CD4-positive, alpha-beta T cell treated with Interleukin-15 for 4 hours (primary cell): ENCODE measurements at places on chromosomes 2 and 18.

GRCh38 chr2:31151501-31151900 lies 13.3 kb upstream of the GALNT14 start:
- no peak for DNase-seq

DNA sequence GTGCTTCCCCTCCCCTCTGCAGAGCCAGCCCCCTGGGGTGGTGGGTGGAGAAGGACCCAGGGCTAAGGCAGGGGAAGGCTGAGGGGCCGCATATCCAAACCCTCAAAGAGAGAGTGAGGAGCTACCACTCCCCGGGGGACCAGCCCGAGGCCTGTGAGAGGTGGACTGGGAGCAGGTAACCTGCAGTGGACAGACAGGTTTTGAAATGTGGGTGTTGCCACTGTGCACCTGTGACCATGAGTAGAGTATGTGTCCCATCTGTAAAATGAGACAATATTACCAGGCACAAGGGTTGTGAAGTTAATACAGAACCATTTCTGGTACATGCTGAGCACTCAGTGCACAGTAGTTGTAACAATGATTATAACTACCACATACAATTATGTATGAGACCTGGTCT lies 51.2 kb upstream of the POMC start:
- DNase-seq: no peak

- no peak for DNase-seq
Measured at GRCh38 chr2:149314687-149315086, 15.7 kb upstream of the LYPD6 start.

DNA sequence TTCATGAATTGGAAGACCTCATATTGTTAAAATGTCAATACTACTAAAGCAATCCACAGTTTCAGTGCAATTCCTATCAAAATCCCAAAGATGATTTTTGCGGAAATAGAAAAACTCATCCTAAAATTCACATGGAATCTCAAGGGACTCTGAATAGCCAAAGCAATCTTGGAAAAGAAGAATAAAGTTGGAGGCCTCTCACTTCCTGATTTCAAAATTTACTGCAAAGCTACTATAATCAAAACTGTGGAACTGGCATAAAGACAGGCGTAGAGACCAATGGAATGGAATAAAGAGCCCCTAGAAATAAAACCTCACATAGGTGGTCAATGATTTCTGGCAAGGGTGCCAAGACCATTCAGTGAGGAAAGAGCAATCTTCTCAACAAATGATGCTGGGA lies 42.3 kb downstream of the ACOXL start:
- DNase-seq: no peak

GRCh38 chr2:235116885-235117492 lies 165.2 kb downstream of the SH3BP4 start:
- DNase-seq: peak; percentile 9

DNA sequence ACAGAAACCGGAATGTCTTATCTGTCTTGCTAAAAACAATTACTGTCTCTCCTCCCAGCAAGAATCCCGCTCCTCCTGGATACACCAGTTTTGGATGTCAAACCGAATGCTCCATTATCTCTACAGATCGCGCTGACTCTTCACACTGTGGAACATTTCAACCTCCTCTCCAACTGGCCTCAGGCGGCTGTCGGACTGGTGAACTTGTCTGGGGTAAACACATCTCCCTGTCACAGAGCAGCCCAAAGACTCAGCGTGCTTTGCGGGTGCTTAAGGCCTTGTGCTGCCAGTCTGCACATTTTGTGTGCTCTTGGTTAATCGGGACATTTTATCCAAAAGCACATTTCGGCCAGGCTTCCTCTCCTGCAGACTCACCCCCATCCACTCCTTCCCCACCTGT lies 173.1 kb downstream of the ICOS start:
- DNase-seq: no peak

GRCh38 chr18:7941533-7941932 lies 374.4 kb downstream of the PTPRM start:
- no peak for DNase-seq

DNA sequence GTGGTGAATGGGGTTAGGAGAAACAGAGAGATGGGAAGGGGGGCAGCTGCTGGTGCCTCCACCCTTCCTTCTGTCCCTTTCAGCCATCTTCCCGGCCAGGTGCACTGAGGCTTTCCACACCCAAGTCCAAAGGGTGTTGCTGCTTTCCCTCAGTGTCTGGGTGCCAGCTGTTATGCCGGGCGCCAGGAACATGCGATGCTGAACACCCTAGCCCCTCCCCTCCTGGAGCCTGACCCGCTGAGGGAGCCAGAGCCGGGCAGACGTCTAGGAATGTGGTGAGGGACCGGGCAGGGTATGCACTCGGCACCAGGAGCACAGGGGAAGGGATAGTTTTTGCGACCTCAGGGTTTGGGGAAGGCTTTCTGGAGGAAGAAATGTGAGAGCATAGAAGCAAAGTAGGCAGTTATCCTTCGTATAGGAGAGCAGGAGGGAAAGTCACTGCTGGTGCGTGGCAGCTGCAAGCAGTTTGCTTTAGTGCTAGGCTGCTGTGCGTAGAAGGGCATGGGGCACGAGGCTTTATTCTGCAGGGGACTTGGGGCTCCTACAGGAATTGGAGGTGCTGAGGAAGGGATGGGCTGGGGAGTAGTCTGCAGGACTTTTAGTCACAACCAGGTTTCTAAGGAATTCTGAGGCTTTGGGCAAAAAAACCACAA lies 147.7 kb downstream of the TSN start:
- DNase-seq: no peak

DNA sequence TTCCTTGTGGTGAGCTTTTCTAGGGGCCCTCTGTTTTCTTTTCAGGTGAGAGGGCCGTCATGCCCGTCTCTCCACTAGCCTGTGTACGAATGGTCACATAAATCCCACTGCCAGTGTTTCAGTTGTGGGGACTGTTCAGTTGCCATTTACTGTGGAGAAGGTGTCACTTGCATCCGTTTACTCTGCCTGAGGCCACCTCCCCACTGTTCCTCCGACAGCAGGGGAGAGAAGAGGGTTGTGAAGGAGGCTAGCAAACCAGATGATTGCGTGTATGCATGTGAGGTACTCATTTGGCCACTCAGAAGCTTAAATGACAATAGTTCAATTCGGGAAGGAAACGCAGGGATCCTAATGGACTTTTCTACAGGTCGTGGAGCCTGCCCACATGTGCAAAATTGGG lies 3.3 kb downstream of the MTCL1 start:
- DNase-seq: no peak

DNA sequence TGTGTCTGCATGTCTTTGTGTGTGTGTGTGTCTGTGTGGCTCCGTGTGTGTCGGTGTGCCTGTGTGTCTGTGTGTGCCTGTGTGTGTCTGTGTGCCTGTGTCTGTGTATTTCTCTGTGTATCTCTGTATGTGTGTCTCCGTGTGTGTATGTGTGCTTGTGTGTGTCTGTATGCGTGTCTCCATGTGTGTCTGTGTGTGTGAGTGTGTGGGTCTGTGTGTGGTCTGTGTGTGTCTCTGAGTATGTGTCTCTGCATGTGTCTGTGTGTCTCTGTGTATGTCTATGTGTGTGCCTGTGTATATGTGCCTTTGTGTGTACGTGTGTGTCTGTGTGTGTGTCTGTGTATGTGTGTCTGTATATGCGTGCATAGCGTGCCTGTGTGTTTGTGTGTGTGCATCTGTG lies 45.2 kb downstream of the MYCN start:
- no peak for DNase-seq

DNA sequence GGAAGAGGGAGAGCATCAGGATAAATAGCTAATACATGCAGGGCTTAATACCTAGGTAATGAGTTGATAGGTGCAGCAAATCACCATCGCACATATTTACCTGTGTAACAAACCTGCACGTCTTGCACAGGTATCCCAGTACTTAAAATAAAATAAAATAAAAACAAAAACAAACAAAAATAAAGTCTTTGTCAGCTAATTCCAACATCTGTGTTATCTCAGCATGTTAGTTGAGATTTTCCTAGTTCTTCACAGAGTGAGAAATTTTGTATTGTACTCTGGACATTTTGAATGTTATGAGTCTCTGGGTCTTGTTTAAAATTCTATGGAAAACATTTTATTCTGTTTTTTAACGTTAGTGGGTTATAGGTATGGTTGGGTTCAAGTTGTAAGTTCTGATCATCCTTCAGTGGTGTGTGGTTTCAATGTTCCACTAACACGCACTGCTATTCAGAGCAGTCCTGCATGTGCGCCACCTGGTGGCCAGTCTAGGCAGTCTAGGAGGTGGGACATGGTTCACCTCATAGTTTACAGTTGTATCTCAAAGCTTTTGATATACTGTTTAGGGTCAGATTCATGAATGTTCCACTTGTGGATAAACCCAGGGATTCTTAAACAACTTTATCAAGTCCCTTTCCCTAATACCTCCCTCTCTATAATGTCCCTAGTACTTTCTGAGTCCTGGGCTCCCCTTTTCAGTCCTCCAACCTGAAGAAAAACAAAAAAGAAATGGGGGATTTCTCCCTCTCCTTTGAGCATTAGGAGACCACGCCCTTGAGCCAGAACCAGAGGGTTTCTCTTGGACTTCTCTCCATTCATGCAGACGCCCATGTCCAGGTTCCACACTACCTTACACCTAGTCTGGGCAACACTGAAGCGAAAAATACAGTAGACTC lies 213.4 kb upstream of the GATA6 start:
- peak; percentile 72 for DNase-seq

DNA sequence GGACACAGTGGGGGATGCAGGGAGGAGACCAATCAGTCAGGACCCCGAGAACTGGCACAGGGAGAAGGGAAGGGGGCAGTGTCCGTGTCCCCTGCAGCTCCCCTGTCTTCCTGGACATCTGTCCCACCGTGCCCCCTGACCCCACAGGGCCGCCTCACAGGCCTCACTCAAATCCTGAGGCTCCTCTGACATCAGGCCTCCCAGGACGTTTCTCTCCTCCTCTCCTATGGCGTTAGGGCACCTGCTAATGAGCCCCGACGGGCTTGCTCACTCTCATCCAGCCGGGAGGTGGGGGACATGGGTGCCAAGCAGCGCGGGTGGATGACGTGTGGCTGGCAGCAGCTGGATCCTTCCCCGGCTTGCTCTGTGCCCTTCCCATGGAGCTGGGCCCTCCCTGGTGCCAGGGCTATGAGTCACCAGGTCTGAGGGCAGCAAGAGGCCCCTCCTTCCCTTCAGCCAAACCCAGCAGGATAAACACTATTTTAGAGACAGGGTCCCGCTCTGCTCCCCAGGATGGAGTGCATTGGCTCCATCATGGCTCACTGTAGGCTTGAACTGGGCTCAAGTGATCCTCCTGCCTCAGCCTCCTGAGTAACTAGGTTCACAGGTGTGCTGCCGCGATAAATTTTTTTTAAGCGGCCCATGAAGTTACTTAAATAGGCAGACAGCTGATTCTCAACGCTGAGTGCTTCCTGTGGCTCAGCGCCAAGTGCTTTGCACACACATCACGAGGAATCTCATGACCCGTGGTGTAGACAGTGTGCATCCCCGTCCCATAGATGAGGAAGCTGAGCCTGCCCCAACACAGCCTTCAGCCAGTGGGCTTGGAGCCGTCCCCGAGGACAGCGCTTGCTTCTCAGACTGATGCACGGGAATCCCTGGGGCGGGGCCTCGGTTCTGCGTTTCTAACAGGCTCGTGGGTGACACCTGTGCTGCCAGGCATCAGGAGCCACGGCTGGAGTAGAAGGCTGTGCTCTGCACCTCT lies 64.5 kb upstream of the HDAC4 start:
- no peak for DNase-seq

GRCh38 chr2:12002215-12002614 lies 255.8 kb downstream of the LPIN1 start:
- no peak for DNase-seq

DNA sequence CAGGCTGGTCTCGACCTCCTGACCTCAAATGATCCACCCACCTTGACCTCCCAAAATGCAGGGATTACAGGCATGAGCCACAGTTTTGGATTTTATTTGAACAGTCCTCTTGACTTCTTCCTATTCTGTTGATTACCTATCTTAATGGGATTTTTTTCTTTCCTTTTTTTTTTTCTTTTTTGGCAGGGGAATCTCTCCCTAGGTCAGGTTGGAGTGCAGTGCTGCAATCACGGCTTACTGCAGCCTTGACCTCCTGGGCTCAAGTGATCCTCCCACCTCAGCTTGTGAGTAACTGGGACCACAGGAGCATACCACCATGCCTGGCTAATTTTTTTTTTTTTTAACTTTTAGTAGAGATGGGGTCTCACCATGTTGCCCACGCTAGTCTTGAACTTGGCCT lies 2.8 kb downstream of the MTHFD2 start:
- no peak for DNase-seq

DNA sequence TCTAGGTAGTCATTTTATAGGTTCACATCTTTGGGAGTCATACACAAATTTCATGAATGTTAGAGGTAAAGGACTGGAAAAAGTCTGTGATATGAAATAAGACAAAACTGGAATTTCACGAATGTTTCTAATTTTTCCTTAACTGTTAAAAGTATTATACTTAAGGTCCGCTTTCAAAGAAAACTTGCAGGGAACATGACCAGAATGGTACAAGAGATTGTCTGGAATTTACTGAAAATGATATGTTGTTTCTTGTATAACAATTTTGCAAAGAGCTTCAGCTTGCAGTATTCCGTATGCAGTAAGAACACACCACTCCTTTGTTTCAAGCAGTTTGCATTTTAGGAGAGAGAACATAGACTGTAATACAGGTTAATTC lies 1.6 kb downstream of the DDX1 start:
- DNase-seq: no peak

- no peak for DNase-seq
Measured at GRCh38 chr2:8490166-8490721, 191.6 kb upstream of the ID2 start.

DNA sequence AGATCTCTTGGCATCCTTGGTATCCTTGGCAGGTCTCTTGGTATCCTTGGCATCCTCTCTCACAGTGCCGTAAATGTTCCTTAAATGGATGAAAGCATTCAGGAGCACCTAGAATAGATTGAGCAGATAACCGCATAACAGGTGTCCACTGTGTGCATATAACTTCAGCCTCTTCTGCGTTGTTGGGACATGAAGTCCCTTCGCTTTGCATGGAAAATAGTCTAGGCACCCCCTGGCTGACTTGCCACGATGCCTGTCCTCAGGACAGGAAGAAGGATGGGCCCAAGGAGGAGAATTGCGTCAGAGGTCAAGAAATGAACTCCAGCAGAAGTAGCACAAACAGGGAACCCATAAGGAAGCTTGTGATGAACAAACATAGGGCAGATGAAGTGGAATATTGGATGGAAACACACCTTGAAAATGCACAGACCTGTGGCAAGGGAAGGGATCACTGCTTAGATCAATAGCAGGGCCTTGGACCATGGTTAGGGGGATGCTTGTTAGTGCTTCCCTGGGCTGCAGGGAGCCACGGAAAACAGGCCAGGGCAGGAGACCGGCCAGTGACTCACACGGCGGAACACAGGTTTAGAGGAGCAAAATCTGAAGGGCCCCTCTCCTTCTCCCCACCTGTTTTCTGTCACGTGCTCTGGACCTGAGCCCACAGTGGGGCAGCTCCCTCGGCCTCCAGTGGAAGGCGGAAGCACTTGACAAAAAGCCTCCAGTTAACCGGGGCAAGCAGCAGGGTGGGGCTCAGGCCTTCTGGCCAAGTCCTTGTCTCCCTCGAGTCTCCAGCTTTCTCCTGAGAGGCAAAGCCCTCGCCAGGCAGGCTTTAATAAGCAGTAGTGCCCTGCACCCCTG lies 99.2 kb upstream of the ASAP2 start:
- no peak for DNase-seq
